Prostate gland (tissue), 2 donors: ENCODE measurements at places on chromosomes 1 and 21. TPM values are rescaled to one million over a fixed set of nuclear protein-coding genes. Genes with fewer than 3 reads are reported as not detected.

The SPRR3 gene
- total RNA-seq: not detected

The RBM11 gene
- total RNA-seq: 5.7 TPM

The IER5 gene
- total RNA-seq: 14.3 TPM

The RGS4 gene
- 11.1 TPM for total RNA-seq

The CLEC20A gene
- not detected for total RNA-seq

The ADAMTSL4 gene
- 9.7 TPM for total RNA-seq

The OPRD1 gene
- 0.09 TPM for total RNA-seq

The VWA5B1 gene
- total RNA-seq: 0.51 TPM

The GSTM2 gene
- 79.5 TPM for total RNA-seq

The TINAGL1 gene
- total RNA-seq: 134 TPM

The GPR25 gene
- not detected for total RNA-seq

The IL12RB2 gene
- total RNA-seq: 0.18 TPM

The SSBP3 gene
- total RNA-seq: 94.4 TPM

The VASH2 gene
- total RNA-seq: 2.7 TPM

The CTSS gene
- total RNA-seq: 11.3 TPM

The ALX3 gene
- 0.74 TPM for total RNA-seq

The RAB3B gene
- total RNA-seq: 23.6 TPM

The RNF11 gene
- total RNA-seq: 81.5 TPM

The CALML6 gene
- total RNA-seq: 0.28 TPM

The BEST4 gene
- total RNA-seq: not detected

The RCAN3 gene
- total RNA-seq: 50.8 TPM

The GOLT1A gene
- total RNA-seq: 3.6 TPM

The TRNP1 gene
- total RNA-seq: 21.1 TPM

The PAPPA2 gene
- total RNA-seq: 1.9 TPM

The MAP3K21 gene
- 76.1 TPM for total RNA-seq

The SYT11 gene
- total RNA-seq: 28.0 TPM

The RGS7 gene
- total RNA-seq: 1.3 TPM

The ATP1A4 gene
- total RNA-seq: 2.8 TPM

The PLPP3 gene
- total RNA-seq: 107 TPM
